Endodermal cell (in vitro differentiated cells): ENCODE measurements at places on chromosomes 6 and 20. TPM values are rescaled to one million over a fixed set of nuclear protein-coding genes. Genes with fewer than 3 reads are reported as not detected.

DNA sequence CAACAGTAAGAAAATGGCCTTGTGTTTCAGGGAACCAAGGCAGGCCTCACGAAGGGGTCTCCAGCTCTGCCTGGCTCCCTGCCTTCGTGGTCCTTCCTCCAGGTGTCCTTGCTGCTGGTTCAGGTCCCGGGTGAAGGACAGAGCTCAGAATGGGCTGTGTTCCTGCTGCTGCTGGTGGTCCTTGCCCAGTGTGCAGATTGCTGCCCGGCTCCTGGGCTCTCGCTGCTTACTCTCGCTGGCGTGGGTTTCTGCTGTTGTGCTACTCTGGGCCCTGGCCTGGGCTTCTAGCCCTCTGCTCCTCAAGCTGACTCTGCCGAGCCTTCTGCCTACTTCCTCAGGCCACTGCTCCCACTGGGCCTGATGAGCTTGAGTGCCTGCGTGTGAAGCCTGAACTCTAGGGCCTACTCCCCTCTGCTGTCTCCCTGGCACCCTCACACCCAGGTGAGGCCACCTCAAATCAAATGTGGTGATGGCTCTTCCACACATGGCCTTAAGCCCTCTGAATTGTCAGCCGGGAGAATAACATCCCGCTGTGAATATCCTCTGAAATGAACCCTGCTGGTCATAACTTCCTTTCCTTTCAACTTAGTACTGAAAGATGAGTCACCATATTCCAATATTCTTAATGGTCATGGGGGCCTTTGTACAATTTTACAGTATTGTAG is 171.6 kb downstream of the FOXC1 start:
- no peak overlapping the region for H3K27ac ChIP-seq
- no peaks in the 10 kb centered on the region for H3K27me3 ChIP-seq
- H3K4me3 ChIP-seq: no peak overlapping the region
- no peaks in the 10 kb centered on the region for H3K36me3 ChIP-seq
- peak; percentile 53 for DNase-seq

DNA sequence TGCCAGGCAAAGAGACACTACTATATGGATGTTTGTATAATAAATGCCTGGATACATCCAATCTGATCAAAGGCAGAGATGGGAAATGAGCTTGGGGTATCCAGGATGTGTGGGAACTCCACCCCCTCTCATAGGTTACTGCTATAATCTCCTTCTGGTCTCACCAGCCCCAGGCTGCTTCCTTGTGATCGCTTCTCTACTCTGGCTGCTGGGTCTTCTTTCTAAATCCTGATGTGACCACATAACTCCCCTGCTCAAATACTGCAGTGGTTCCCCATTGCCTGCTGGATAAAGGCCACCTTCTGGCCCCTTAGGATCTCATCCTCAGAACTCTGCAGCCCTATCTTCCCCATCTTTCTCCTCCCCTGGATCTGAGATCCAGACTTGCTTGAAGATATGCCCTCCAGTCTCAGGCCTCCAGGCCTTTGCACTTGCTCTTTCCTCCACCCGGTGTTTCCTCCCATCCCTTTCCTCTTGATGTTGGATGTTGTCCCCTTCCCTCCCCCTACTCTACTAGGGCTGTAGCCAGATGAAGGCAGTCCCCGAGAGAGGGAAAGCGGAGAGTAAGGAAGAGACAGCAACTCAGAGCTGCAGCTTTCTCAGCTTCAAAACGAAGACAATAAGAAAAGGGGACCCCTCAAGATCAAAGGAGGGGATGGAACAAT is 828 bp upstream of the XKR7 start:
- no peaks in the 10 kb centered on the region for H3K36me3 ChIP-seq
- no peak overlapping the region for H3K27ac ChIP-seq
- DNase-seq: no peak

- H3K27ac ChIP-seq: no peak overlapping the region
- H3K4me3 ChIP-seq: peak overlapping the region; percentile 56
- H3K4me1 ChIP-seq: no peaks in the 10 kb centered on the region
- no peaks in the 10 kb centered on the region for H3K27me3 ChIP-seq
- H3K36me3 ChIP-seq: peaks cover 48% of the 10 kb centered on the region
These were observed 4.9 kb upstream of the TRIM39 start for GRCh38 chr6:30321692-30322388.

DNA sequence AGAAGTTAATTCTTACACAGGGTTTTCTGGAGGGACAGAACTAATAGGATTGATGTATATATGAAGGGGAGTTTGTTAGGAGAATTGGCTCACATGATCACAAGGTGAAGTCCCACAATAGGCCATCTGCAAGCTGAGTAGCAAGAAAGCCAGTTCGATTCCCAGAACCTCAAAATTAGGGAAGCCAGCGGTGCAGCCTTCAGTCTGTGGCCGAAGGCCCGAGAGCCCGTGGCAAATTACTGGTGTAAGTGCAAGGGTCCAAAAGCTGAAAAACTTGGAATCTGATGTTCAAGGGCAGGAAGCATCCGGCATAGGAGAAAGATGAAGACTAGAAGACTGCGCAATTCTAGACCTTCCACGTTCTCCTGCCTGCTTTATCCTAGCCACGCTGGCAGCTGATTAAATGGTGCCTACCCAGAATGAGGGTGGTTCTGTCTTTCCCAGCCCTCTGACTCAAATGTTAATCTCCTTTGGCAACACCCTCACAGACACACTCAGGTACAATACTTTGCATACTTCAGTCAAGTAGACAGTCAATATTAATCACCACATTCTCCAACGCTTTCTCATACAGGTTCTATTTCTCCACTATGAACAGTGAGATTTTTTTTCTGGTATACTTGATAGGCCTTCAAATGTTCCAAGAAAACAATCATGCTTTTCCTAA is 357.0 kb downstream of the LAMA2 start:
- no peak overlapping the region for H3K27ac ChIP-seq
- no peaks in the 10 kb centered on the region for H3K4me1 ChIP-seq
- no peaks in the 10 kb centered on the region for H3K27me3 ChIP-seq

DNA sequence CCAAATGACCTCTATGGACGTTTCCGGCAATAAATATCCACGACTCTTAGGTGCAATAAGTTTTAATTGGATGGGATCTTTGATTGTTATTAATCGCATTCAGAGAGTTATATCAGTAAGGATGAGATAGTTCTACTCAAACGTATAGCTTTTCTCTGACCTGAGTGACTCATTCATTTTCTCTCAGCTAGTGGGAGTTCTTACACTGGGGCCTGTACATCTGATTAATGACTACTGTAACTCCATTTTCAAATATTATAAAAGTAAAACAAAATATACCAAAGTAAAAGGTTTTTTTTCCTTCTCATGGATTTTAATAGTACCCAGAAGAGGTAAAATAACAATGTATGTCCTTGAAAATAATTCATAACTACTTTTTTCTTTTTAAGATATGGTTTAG is 41.1 kb upstream of the SAMD5 start:
- no peak overlapping the region for H3K4me3 ChIP-seq
- H3K27ac ChIP-seq: no peak overlapping the region
- no peak for DNase-seq
- no peaks in the 10 kb centered on the region for H3K27me3 ChIP-seq
- H3K36me3 ChIP-seq: no peaks in the 10 kb centered on the region

DNA sequence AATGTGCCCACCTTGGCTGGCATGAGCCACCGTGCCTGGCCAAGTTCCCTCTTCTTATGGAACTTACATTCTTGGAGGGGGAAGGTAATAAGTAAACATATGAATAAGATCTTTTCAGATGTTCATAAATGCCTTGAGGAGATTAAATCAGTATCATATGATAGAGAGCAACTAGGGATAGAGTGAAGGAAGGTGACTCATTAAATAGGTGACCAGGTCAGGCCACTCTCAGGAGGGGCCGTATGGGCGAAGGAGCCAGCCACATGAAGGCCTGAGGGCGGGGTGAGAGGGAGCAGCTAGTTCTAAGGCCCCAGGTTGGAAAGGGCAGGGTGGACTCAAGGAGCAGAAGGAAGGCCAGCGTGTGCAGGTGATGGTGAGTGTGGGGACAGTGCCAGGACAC is 91.1 kb downstream of the UST start:
- no peak overlapping the region for H3K4me3 ChIP-seq
- no peak overlapping the region for H3K27ac ChIP-seq
- H3K36me3 ChIP-seq: no peaks in the 10 kb centered on the region
- no peaks in the 10 kb centered on the region for H3K4me1 ChIP-seq

DNA sequence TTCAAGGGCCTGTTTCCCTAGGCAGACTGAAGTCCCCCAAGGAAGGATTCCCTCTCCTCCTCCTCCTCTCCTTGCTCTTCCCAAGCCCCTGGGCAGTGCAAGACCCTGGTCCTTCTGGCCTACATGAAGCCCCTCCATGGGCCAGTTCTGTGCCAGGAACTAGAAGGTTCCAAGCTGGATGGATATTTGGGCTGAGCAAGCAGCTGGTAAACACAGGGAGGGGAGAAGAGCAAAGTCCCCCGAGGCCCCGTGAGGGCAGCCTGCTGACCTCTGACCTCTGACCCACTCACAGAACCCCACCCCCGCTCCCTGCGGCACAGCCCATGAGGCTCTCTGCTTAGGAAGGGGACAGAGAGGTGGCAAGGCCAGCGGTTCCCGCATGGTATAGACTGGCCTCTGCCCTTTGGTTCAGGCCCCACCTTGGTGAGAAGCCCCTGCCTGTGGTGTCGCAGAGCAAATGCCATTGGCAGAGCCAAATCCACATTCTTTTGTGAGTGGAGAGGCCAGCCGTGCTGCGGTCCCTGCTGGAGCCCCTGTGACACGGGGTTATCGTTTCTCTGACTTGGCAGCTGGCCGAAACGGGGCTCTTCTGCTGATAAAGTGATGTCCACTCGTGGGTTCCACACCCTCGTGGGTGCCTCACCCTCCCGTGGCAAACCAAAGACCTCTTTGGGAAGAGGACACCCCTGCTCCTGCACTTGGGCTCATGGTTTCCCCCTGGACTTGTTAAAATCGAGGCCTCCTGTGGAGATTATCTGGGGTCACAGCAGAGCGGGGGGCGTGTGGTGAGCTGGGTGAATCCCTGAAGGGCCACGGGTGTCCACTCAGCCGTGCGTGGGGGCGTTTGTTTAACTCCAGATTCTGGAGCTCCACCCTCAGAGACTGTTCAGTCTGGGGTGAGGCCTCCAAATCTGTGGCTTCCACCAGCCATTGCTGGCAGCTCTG is 2.1 kb upstream of the CHRNA4 start:
- DNase-seq: no peak
- no peaks in the 10 kb centered on the region for H3K36me3 ChIP-seq
- H3K27me3 ChIP-seq: peaks cover 28% of the 10 kb centered on the region
- peak overlapping the region; percentile 49 for H3K27ac ChIP-seq
- H3K4me3 ChIP-seq: no peak overlapping the region

DNA sequence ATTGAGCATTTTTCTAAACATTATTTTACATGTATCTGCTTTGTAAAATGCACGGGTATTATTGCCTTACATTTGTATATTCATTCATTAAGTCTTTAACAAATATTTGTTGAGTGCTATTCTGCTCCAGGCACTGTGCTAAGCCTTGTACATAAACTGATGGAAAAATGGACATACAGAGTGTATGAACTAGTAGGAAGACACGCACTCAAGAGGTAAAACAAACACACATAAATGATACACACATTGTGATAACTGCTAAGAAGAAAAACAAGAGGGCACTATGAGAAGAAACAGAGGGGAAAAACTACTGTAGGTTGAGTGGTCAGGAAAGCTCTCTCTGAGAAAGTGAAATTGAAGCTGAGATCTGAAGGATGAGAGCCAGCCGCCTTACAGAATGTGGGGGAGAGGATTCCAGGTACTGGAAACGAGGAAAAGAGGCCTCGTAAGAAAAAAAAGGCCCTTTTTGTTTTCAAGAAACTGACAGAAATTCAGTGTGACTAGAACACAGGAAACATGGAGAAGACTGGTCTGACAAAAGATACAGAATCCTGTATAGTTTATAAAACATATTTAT is 117.5 kb downstream of the EYA4 start:
- DNase-seq: no peak
- no peaks in the 10 kb centered on the region for H3K4me1 ChIP-seq
- H3K4me3 ChIP-seq: no peak overlapping the region
- no peaks in the 10 kb centered on the region for H3K27me3 ChIP-seq
- no peaks in the 10 kb centered on the region for H3K36me3 ChIP-seq

SIRPD gene
- total RNA-seq: not detected in 2 replicates

DNA sequence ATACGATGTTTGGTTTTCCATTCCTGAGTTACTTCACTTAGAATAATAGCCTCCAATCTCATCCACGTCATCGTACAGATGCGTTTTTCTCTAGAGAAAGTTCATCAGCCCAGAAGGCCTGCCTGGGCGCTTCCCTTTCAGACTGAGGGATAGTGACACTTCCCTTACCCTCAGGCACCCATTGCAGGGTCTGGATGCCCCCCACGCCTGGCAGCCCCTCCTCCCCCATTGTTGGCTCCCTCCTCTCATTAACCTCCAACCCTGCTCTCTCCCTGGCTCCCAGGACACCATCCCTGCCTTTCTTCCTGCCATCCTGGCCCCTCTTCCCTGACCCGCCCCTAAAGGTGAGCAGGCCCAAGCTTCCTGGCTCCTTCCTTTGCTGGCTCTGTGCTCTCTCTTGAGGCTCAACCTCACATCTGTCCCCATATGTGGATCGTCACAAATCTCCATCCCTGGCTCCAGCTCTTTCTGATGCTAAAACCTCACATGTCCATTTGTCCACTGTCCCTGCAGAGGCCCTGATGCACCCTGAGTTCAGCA is 145.2 kb downstream of the SYCP2 start:
- no peaks in the 10 kb centered on the region for H3K27me3 ChIP-seq
- no peak overlapping the region for H3K4me3 ChIP-seq
- DNase-seq: no peak
- H3K27ac ChIP-seq: peak overlapping the region; percentile 66
